NCI-H460 (cell line): ENCODE measurements at places on chromosomes 1 and 21.

GRCh38 chr1:11527541-11528452 lies 48.8 kb downstream of the DISP3 start:
- DNase-seq = no peak

DNA sequence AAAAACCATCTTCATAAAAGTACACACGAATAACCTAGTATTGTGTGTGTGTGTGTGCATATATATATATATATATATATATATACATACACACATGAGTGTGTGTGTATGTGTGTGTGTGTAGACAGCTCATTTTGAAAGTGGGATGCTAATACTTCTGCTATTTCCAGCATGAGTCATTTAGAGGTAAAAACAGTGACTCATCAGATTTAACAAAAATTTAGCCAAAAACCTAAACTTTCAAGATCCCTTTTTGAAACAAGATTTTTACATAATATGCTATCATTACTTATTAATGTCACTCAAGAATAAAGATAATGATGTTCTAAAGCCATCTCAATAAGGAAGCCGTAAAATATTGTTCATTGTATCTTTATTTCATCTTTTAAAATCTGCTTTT lies 35.6 kb upstream of the ADGRL4 start:
- DNase-seq = no peak

- DNase-seq = no peak
Observed at GRCh38 chr1:10196976-10197375, 13.4 kb upstream of the KIF1B start.

DNA sequence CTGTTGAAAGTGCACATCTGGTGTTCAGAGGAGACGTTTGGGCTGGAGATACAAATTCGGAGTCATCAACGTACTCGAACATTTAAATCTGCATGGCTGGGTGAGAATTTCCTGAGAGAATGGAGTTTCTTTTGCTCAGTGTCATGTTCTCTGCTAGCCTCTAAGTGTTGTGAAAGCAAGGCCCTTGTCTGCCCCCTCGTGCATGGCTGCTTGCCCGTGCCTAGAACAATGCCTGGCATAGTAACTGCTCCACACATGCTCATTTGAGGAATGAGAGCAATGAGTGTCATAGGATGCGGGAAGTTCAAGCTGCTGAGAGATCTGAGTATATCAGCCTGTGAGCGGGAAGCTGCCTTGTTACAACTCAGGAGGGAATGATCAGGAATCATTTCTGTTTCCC lies 171.1 kb upstream of the CSF3R start:
- DNase-seq = no peak

- DNase-seq = no peak
Observed at GRCh38 chr1:57252597-57253294, 171.1 kb downstream of the DAB1 start.

DNA sequence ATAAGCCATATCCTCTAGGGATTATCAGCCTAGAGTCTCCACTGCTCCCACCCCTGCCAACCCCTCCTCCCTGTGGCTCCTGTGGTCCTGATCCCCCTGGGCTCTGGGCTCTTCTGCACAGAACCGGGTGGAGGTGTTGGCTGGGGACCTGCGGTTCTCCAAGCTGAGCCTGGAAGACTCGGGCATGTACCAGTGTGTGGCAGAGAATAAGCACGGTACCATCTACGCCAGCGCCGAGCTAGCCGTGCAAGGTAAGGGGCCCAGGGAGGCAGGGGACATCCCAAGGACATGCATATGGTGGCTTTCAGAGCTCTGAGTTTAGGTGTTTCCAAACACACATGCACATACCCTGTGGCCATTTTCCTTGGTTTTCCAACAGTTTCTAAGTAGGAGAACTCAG lies 19.3 kb downstream of the CNTN2 start:
- no peak for DNase-seq

- DNase-seq = no peak
Observed at GRCh38 chr1:220564216-220564615, 36.3 kb downstream of the MARK1 start.
